ENCODE measurements at places on chromosomes 12 and 14.
A peak's percentile ranks its signal among the peaks of the same experiment; 100 is the strongest.

DNA sequence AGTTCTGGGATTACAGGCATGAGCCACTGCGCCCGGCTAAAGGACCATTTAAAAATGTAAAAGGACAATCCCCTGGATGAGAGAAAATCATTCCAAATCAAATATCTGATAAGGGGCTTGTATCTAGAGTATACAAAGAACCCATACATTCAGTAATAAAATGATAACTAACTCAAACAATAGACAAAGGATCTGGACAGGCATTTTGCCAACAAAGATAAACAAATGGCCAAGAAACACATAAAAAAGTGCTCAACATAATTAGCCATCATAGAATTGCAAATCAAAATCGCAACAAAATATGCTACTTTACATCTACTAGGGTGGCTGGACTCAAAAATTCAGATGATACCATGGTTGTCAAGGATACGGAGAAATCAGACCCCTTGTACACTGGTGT is 8.5 kb upstream of the BICD1 start:
- DNase-seq, result no peak

GRCh38 chr12:2250797-2251196 is 198.0 kb downstream of the CACNA1C start:
- DNase-seq, result no peak

GRCh38 chr12:123946152-123946515 is 26.5 kb downstream of the CCDC92 start:
- no peak for DNase-seq

GRCh38 chr14:86357119-86357518 is 827.2 kb downstream of the FLRT2 start:
- DNase-seq, result no peak

DNA sequence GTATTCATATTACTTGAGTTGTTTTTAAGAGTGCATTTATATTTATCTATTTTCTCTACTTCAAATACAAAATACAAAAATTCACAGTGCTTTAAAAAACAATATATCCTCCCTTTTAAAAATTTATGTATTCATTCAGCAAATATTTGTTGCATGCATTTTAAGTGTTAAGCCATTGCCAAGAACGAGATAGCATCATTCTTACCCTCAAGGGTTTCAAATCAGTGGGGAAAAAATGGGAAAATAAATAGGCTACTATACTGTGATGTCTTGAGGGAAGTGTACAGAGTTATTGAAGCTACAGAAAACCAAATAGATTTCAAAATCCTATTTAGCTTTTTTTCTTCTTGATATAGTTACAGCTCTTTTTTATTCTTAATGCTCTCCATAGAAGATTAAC is 23.2 kb downstream of the MRPS35 start:
- DNase-seq, result no peak

DNA sequence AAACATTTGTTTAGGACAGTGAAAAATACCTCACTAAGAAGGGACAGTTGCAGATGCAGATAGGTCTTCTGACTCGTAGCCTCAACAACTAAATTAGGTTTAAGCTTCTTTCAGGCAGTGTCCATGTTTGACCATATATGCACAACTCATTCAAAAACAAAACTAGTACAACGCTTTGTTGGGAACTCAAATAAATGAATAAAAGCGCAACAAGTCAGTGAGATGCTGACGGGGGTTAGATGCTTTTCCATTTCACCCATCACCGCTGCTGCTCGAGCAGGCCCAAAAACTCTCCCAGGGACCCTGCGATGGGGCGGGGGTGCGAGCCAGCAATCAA is 633 bp downstream of the RPAP3 start:
- no peak for DNase-seq

DNA sequence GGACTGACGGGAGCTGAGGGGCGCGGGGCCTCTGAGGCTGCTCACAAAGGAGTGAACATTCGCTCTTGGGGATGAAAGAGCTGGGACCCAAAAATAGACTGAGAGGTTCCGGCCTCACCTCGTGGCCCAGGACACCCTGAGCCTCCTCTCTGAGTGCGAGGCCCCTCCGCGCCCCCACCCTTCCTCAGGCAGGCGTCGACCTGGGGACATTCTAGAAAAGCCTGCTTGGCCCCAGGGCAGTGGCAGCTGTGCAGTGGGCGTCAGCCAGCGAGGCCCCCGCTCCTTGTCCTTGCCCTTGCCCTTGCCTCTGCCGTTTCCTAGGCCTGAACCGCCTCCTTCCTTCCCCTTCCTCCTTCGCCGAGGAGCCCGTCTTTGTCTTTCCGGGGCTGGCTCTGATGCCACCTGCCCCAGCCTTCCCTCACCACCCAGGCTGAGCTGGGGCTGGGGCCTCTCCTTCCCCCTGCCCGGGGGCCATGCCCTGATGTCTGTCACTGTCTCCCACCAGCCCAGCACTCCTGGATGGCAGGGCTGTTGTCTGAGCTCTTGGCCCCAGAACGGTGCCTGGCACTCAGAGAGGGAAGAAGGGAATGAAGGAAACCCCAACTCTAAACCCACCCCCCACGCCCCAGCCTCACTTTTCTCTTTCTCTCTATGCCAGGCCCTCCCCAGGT is 208.2 kb upstream of the RTL1 start:
- DNase-seq, result no peak

- no peak for DNase-seq
These were observed 99.2 kb downstream of the SLC15A4 start for GRCh38 chr12:128724468-128725046.

DNA sequence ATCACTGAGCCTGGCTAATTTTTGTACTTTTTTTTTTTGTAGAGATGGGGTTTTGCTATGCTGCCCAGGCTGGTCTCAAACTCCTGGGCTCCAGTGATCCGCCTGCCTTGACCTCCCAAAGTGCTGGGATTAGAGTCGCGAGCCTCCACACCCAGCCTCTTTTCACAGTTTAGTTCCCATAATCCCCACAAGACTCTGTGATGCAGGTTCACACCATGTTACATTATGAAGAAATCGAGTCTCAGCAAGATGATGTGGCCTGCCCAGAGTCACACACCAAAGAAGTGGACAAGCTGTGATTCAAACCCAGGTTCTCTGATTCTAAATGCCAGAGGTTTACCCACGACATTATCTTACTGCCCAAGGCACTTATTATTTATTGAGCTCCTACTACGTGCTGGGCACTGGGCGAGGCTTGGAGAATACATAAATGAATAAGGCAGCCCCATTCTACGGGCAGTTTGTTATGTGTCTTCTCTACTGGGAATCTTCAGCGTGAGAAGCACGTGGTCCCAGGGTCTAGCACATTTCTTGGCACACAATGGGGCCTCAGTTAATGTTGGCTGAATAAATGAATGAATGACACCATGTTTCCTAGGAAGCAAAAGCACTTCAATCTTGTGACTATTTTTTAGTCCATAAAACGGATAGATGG is 23.5 kb upstream of the OASL start:
- no peak for DNase-seq

- no peak for DNase-seq
These were observed 170.9 kb upstream of the BMP4 start for GRCh38 chr14:54127526-54127925.

- no peak for DNase-seq
These were observed 475.0 kb downstream of the GLT1D1 start for GRCh38 chr12:129328235-129328634.

GRCh38 chr12:25529738-25530137 is 23.3 kb downstream of the LMNTD1 start:
- DNase-seq, result no peak

DNA sequence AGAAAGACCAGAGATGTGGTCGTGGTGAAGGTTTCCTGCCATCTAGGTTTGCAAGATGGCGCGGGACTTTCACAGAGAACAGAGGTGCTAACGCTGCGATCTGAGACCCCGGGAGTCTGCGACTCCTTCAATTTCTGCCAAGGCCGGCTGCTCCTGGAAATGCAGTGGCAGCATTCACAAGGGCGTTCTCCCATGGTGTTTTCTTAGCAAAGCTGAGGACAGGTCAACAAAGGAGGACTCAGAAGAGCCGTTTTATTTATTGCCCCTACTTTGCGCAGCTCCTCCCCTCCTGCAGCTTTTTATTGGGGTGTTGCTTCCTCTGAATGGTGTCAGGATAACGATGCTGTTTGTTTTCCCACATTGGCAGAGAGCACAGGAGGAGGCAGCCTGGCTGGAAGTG is 86.3 kb downstream of the TMEM132C start:
- DNase-seq, result no peak

GRCh38 chr12:6547987-6548386 is 7.9 kb downstream of the IFFO1 start:
- DNase-seq, result no peak

DNA sequence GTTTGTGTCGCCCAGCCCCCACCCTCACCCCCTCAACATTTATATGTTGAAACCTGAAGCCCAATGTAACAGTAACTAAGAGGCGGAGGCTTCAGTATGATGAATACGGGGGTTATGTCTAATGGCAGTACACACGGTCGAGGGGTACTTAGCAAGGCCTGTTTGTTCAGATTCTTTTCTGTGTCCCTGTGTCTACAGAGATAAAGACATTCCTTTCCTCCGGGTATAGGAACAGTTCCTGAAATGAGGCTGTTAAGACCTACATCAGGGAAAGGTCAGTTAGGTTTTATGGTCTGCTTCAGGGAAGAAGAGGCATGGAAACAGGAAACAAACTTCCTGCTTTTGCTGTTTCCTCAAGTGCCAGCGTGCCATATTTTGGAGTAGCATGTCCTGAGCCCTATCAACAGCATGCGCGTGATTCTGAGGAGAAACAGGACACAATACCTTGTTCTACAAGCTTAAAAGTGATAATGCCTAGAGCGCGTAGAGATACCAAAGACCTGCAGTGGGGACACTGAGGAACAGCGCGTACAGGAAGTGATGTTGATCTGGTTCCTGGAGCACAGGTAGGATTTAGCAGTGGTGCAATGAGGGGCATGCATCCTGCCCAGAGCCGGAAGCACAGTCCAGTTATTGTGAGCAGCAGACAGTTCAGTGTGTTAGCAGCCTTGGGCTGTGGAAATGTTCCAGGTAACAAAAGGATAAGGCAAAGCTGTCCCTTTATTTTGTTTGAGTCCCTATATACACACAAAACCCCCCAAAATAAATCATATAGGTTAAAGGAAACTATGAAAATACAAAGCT is 47.2 kb downstream of the FGD4 start:
- no peak for DNase-seq

DNA sequence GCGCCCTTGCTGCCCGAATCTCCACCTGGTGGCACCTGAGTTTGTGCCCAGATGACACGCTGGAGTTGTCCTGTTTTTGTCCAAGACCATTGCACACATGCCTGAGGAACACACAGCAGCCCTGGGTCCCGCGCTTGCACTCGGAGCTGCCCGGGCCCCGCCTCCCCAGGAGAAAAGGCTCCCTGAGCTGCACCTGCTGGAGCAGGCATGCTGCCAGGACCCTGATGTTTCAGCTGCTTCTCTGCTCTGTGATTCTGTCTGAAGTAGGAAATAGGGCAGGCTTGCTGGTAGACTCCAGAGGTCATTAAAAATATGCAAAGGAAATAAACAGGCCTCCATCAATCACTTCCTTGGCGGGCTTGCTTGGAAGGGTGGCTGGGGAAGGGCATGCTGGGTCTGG is 271.6 kb downstream of the CACNA1C start:
- DNase-seq, result no peak

DNA sequence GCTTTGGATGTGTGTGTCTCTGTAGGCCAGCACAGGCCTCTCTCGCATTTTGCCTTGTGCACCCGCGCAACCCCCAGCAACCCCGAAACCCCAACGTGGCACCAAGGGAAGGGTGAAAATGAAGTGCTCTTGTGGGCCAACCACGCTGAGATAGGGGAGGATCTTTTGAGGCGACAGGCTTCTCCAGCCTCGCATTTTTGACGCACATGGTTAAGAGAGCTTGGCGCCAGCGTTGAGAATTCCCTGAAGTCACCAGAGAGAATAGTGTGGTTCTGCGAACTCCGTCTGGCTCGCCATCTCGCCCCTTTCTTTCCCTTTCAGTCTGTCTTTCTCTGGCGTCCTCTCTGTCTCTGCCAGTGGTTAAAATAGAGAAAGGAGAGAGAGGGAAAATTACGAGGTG is 1.9 kb upstream of the TBX3 start:
- DNase-seq, result no peak

GRCh38 chr12:6332459-6332858 is 9.4 kb downstream of the TNFRSF1A start:
- DNase-seq, result no peak

DNA sequence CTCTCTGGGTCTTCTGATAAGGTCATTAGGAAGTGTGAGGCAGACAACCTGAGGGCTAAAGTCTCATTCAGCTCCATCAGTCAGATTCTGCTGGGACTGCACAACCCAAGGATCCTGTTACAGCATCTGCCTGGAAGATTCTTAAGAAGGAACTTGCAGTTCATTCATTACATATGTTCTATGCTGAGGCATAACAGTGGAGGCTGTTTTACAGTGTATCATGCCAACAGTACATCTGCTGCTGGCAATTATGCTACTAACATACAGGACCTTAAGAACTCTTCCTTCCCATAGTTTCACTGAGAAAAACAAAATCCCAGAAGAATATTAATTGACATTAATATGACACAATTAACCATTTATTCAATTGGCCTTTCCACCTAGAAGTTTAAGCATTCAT is 968.6 kb downstream of the DIO2 start:
- DNase-seq, result no peak

GRCh38 chr14:76669770-76670169 is 91.5 kb upstream of the VASH1 start:
- no peak for DNase-seq

DNA sequence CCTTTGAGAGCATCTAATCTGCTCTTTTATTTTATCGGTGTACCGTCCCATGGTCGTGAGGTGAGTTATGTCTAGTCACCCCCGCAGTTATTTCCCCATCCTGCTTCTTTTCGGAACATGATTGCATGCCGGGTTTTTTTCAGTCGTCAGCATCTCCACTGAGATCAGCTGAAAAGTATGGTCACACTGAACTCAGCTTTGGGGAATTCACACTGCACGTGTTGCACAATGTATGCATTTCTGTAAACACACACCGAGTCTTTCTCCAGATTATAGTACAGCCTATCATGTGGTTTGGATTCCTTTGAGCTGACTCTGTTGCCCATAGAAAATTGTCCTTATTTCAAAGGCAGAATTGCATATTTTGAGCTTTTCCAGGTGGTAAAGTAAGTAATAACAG is 24.6 kb downstream of the PLXNC1 start:
- peak; percentile 70 for DNase-seq

DNA sequence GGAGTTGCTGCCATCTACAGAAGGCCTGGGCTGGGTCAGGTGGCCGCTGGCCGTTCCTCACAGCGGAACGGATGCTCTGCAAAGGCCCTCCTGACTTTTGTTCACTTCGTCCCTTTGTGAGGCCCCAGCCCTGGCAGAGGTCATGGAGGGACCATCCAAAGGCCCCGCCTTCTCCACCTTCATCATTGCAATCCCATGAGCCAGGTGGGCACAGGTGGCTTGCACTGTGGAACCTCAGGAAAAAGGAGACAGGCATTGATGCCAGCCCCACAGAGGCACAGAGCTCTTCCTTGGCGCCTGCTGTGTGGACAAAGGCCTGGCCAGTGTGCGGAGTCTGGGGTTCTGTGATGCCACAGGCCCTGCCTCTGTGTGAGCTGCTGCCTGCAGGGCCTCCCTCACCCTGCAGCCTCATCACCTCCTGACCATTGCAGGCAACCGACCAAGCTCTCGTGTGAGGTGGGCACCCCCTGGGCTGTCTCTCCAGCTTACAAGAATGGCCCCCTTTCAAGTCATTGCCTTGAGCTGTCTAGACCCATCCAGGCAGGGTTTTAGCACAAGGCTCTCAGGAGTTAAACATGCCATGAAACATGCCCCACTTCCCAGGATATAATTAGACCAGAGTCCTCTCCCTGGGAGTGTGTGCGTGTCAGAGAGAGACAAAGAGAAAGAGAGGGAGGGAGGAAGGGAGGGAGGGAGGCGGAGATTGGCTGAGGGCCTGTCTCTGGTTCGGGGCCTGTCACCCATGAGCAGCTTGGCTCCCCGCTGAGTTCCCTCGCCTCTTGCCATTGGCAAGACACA is 19.3 kb downstream of the NFKBIA start:
- DNase-seq, result no peak

All from CD4-positive, alpha-beta T cell treated with Interleukin-4 for 1 hour (primary cell).